IMR-90 (cell line): ENCODE measurements at places on chromosomes 7 and 10. TPM values are rescaled to one million over a fixed set of nuclear protein-coding genes. Genes with fewer than 3 reads are reported as not detected.
A peak's percentile ranks its signal among the peaks of the same experiment; 100 is the strongest.

DNA sequence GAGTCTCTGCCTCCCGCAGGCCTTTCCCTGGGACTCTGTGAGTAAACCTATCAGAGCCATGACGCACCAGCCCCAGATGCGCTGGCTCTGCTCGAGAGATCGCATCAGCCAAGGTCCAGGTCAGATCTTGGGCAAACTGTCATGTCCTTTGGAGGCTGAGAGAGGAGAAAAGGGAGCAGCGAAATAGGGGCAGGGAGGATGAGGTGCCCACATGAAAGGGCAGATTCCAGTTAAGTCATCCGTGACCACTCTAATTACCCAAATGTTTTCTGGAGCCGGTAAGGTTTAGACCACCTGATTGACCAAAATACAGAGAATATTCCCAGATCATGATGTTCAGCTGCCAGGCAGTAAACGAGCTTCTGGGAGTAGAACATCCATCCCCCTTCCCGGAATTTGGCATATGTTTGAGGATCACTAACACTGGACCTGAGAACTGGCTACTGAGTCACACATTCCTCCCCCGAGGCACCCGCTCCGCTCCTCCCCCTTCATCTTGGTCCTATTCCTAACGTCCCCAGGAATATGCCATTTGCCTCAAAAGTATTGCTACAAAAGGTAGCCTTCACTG is 88.0 kb downstream of the FGFR2 start:
- no peak for DNase-seq

DNA sequence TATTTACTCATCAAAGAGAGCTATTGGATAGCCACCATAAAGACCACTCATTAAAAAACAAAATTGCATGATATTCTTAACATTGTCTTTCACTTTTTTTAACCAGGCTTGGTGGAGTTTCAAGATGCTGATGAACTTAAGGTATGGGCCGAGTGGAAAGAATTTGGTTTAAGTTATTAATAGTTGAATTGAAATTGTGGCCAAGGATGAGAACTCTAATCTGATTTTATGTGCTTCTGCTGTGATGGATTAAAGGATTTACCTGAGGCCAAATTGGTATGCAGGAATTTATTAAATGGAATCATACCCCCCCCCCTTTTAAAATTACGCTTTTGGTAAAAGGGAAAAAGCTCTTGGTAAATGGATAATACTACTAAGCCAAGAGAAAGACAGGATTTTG is 33.8 kb upstream of the TOMM7 start:
- no peak for DNase-seq

GRCh38 chr7:133053321-133053891 is 28.5 kb downstream of the CHCHD3 start:
- DNase-seq = peak; percentile 97

- no peak for DNase-seq
Measured at GRCh38 chr7:22566176-22566575, 66.2 kb upstream of the STEAP1B start.

MMRN2 gene
- 0.56 and 1.8 TPM in 2 replicates for total RNA-seq

DNA sequence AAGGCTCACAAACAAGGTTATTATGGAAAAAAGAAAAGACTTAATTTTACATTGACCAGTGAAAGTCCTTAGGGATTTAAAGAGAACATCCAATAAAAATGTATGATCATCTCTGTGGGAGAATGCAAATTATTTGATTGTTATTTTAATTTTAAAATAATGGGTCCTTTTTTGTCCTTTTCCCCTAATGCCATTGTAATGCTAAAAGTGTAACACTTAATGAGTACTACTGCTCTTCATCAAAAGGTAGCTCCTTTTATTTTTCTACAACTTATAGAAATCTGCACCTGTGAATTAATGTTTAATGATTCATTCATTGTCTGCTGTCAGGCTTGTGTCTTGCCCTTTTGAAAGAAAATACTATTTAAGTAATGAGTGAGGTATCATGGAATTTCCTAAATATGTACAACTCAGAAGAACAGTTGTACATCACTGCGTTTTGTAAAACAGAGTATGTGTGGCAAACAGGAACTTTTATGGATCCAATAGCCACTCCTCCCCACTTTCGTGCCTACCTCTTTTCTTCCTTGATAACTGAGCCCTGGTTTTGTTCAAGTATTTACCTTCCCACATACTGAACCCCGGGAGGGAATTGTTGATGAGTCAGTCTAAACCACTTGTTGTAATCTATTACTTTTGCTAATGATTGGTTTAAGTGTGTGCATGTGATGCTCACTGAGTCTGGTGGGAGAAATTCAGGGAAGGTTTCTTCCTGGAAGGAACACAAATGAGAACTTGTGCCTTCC is 19.9 kb upstream of the TRUB1 start:
- peak; percentile 37 for DNase-seq

- DNase-seq = peak; percentile 88
Measured at GRCh38 chr7:47361746-47362215, 220.1 kb downstream of the TNS3 start.

- no peak for DNase-seq
Measured at GRCh38 chr7:473211-473734, 46.4 kb downstream of the PDGFA start.

ACSM6 gene
- total RNA-seq = not detected in 2 replicates

ICA1 gene
- not detected in 2 replicates for total RNA-seq

- peak; percentile 99 for DNase-seq
Measured at GRCh38 chr7:5423976-5424748, 528 bp upstream of the TNRC18 start.

- peak; percentile 29 for DNase-seq
Measured at GRCh38 chr7:80095545-80095944, 39.1 kb upstream of the GNAI1 start.

CUX1 gene
- 19.7 TPM in 2 replicates for total RNA-seq

DNA sequence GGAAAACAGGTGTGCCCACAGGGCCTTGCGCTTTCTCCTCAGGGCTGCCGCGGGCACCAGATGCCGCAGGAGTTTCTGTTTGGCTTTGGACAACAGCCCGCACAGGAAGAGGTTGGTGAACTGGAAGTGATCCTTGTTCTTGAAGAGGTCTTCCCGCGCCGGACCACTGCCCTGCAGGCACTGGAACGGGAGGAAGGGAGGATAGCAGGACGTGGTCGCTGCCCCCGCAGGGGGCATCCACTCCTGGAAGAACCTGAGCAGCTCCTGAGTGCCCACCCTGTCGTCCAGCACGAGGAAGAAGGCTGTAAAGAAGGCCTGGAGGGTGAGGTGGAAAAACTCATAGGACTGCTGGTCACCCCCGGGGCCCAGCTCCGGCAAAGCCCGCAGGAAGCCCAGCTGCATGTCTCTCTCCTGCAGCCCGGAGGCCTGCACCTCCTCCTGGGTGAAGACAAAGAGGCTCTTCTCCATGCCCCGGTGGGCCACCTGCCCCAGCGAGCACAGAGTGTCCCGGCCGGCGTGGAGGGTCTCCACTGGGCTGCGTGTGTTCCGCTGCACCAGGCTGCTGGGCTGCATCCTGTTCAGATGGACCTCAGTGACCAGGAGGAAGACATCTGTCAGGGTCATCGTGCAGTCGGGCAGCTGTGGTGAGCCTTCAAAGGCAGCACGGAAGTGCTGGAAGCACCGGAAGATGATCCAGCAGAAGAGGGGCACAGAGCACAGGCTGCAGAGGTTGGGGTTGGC is 26.9 kb downstream of the NOD1 start:
- DNase-seq = no peak

ADARB2 gene
- not detected in 2 replicates for total RNA-seq

ZNF277 gene
- total RNA-seq = 21.3 and 45.0 TPM in 2 replicates

ATP6V0A4 gene
- total RNA-seq = under 0.01 and 0.18 TPM in 2 replicates

GRCh38 chr7:38177621-38178003 is 433 bp upstream of the STARD3NL start:
- no peak for DNase-seq

DNA sequence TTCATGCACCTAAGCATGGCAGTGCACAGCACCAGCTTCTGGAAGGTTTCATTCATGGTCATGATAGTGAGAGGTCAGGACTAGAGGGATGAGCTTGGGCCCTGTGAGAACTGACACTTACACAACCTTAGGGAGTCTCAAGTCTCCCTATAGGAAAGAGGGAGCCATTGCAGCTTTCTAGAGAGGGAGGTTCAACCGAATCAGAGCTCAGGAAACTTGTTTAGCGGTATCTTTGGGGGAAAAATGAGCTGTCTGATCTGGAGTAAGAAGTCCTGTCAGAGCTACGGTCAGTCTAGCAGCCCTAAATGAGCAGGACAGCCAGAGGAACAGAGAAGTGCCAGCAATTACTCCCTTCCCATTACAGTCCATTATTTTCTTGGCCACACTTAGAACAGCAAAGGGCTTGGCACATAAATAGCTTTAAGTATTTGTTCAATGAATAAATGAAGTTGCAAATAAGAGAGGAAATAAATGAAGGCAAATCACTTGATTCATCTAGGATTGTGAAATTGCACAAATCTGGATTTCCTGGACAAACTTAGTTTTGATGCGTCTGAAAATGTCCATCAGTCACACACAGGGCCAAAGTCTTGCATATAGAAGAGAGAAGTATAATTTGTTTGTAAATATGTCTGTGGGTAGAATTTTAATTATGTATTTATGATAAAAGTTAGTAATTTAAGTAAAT is 262.0 kb downstream of the GLI3 start:
- no peak for DNase-seq

GRCh38 chr10:123897146-123897545 is 5.5 kb upstream of the CPXM2 start:
- no peak for DNase-seq

- DNase-seq = no peak
Measured at GRCh38 chr7:2123360-2123759, 109.4 kb downstream of the MAD1L1 start.

- no peak for DNase-seq
Measured at GRCh38 chr10:7666253-7667023, at the start of gene ITIH5. ITIH5 (minus strand) TSS chr10:7666966; CDS start chr10:7666892, 74 bp downstream.

DNA sequence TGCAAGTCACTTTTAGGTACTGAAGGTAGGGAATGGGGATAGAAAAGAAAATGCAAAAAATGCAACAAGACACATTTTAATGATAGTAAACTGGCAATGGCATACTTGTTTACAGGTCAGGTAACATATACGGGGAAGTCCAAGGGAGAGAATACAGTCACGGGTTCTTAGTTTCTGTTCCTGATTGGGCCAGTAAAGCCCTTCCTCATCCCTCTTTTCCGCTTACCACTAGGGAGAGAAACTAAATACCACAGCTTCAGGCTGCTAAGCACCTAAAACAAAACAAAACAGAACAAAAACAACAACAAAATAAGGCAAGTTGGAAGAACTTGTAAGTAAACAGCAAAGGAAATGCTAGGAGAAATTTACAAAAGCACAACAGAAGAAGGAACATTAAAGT is 65.2 kb upstream of the OGDHL start:
- no peak for DNase-seq

TMEM184A gene
- total RNA-seq = 0.28 and 0.36 TPM in 2 replicates

PGAM2 gene
- total RNA-seq = not detected in 2 replicates

DNA sequence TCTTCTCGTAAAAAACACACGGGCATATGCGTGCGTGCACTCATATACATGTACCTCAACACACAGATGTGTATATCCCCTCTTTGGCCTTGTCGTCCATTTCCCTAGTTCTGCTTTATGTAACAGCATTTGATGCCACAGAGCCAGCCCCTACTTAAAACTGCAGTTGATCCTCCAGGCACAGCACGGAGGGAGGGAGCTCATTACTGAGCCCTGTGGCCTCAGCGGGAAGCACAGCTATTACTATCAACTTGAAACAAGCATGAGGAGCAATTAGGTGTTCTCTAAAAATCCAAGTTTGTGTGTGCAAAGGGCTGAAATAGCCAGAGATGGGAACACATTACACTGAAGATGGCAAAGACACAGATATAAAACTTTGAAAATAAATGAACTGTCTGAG is 580.9 kb downstream of the GLRX3 start:
- no peak for DNase-seq

- no peak for DNase-seq
Measured at GRCh38 chr7:69467826-69468225, 130.4 kb upstream of the AUTS2 start.

DNA sequence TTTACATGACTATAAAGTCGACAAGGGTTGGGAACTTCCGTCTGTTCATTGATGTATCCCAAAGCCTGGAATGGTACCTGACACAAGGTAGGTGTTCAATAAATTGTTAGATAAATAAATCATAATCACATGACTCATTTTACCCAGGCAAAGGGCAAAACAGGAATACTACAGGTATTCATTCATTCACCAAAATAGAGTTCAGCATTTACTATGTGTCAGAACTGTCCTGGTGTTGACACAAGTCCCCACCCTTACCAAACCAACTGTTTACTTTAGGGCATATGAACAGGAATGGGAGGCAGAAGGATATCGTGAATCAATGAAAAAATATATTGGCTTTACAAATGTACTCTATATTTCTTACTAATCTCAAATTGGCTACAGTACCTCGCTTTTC is 666 bp upstream of the YAE1 start:
- no peak for DNase-seq

CDH23 gene
- under 0.01 TPM in 2 replicates for total RNA-seq
